Fibroblast of the aortic adventitia (primary cell): ENCODE measurements at places on chromosomes 5 and 9. TPM values are rescaled to one million over a fixed set of nuclear protein-coding genes. Genes with fewer than 3 reads are reported as not detected.

The TMEM215 gene
- total RNA-seq: not detected in 2 replicates

The CTNNAL1 gene
- total RNA-seq: 89.8 and 106 TPM in 2 replicates

- no peak for DNase-seq
These were observed 75.5 kb downstream of the CSNK1A1 start for GRCh38 chr5:149475777-149476176.

DNA sequence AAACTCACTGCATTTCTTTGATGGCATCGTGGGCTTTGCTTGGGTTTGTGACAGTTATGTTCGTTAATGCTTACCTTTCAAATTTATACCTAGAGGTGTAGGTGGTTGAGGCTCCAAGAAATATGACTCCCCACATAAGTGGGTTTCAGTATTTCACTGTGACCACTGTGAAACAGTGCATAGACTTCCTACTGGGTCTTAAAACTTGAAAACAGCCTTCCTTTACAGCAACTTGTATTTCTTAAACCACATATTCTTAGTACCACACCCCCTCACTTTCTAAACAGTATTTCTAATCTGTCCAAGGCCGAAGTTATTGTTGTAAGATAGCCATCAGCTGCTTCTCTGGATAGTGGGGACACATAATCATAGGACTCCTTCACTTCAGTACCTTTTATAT is 48.3 kb downstream of the TMEFF1 start:
- no peak for DNase-seq

DNA sequence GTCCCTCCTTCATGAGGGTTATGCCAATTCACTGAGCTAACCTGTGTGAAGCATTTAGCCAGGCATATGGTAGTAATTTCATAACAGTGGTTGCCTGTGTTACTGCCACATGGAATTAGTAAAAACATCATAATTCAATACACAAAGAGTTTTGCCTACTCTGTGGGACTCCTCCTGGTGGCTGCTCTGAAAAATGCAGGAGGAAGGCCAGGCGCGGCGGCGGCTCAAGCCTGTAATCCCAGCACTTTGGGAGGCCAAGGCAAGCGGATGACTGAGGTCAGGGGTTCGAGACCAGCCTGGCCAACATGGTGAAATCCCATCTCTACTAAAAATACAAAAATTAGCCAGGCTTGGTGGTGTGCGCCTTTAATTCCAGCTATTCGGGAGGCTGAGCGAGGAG is 547.3 kb downstream of the CDK5RAP2 start:
- DNase-seq: no peak

- DNase-seq: no peak
These were observed 80.6 kb downstream of the RAD23B start for GRCh38 chr9:107363516-107364152.

GRCh38 chr5:168608386-168608785 is 29.2 kb upstream of the PANK3 start:
- DNase-seq: no peak

GRCh38 chr9:34647651-34648050 is 1.2 kb downstream of the GALT start:
- DNase-seq: no peak
